Kidney capillary endothelial cell (primary cell): ENCODE measurements at places on chromosomes 6 and 20.

- no peak for DNase-seq
Measured at GRCh38 chr6:132814716-132815570, 574 bp downstream of the RPS12 start.

- DNase-seq, result peak; percentile 98
Measured at GRCh38 chr6:149233056-149233715, 84.3 kb upstream of the TAB2 start.

DNA sequence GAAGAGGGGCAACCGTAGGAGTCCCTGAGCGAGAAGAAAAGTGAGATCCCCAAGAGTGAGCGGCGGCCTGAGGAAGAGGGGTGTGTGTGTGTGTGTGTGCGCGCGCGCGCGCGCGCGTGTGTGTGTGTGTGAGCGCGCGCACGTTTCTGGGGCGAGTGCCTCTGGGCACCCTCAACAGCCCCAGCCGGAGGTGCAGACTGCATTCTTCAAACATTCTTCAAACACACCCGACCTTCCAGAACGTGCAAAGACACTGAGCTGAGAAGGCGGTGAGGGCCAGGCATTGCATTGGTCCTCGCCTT is 76.2 kb upstream of the FOXP4 start:
- DNase-seq, result no peak

GRCh38 chr6:105373481-105373880 is 29.4 kb downstream of the PREP start:
- DNase-seq, result no peak

GRCh38 chr6:41519305-41519744 is 26.9 kb upstream of the FOXP4 start:
- DNase-seq, result no peak

DNA sequence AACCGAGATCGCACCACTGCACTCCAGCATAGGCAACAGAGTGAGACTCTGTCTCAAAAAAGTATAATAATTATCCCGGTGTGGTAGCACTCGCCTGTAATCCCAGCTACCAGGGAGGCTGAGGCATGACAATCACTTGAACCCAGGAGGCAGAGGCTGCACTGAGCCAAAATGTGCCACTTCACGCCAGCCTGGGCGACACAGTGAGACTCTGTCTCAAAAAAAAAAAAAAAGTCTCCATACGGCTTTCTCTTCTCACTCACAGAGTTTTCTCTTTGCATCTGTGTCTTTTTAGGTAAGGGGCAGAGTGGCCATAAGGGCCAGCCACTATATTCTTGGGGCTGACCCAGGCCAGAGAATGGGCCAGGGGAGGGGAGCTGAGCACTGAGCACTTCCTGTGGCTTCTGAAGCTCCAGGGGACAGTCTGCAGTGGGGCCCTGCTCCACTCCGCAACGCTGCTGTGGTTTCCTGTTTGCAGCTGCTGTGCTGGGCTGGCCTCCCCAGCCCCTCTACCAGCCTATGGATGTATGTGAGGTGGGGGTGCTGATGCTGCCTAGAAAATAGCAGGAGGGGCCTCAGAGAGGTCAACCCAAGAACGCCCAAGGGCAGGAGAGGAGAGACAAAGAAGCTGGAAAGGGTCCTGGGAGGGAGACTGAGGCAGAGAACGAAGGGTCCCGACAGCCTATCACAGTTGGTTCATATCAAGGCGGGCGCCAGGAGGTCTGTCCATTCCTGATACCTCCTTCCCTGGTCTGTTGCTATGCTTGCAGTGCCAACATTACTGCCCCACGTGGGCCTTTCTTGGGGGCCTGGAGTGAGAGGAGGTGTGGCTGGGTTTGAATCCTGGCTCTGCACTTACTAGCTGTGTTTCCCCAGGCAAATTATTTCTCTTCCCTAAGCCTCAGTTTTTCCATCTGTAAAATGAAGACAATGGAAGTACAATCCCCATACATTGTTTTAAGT is 16.0 kb downstream of the SLA2 start:
- no peak for DNase-seq

DNA sequence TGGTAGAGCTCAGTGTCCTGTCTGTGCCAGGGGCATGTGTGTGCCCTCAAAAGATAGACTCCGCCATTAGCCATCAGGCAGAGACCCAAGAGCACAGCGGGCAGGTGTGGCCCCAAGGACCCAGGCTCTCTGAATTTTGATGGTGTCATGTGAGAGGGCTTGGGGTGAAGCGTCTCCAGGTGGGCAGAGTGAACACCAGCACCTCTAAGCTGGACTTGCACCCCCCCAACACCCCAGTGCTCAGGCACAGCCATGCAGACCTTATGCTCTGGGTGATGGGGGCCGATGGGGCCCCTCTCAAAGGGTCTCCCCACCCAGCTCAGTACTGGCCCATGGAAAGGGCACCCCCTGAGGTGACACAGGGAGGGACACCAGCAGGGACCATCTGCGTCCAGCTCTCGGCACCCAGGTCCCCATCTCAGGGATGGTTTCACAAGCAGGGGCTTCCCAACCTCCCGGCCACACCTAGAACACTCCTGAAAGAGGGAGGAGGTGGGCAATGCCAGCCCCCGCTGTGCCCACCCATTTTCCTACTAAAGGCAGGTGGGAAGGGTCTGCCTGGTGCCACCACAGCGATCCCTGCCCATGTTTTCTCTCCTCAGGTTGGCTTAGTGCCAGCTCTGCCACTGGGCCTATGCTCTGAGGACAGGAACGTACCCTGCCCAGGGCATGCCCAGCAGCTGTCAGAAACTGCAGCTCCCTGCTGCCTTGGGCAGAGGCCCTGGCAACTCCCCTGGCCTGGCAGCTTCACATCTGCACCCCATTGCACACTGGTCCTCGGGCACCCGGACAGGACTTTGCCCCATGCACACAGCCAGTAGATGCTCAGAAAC is 3.5 kb downstream of the CST7 start:
- DNase-seq, result no peak

- DNase-seq, result no peak
Measured at GRCh38 chr20:6030453-6031080, 23.3 kb downstream of the LRRN4 start.

DNA sequence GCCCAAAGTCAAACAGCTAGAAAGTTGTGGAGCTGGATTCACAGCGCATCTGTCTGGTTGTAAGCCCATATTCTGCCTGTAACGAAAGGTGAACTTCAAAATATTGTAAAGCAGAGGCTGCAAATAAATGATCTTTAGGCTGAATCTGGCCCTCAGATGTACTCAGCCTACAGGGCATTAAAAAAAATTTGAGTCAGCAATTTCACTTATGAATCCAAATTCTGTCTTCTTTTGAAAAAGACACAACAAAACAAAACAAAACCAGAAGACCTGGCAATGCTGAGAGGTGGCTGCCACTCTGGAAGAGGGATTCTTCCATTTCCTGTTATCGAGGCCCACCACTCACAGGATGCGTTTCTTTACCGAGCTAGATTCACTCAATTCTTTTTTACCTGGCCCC is 7.1 kb downstream of the LAMA4 start:
- no peak for DNase-seq

DNA sequence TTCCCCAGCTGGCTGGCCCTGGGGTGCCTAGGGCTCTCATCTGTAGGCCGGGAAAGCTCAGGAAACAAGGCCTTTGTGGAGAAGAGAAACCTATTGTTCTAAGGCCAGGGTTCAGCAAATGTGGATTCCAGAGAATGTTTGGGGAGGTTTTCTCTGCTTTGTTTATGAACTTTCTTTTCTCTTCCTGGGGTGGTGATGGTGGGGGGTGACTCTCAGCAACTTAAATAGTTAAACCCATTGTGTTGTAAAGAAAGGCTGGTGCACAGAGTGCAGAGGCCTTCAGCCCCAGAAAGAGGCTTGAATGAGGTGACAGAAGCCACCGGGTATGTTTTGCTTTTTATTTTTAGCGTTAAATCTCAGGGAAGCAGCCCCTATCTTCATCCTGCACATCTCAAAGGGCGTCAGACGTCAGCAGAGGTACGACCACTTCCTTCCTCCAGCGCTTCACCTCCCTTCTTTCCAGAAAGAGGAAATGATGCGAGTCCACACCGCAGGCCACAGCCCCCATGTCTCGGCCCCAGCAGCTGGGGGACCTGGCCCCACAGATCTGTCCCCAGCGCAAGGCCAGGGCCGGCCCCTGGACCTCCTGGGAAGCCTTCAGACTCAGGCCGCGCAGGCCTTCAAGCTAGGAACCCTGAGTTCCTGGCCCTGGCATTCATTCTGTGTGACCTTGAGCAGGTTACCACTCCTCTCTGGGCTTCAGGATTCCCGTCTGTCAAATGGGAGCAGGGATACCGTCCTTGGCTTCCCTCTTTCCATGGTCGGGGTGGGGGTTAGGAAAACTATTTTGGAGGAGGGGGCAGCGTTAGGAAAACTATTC is 605 bp upstream of the PPP1R16B start:
- peak; percentile 36 for DNase-seq

DNA sequence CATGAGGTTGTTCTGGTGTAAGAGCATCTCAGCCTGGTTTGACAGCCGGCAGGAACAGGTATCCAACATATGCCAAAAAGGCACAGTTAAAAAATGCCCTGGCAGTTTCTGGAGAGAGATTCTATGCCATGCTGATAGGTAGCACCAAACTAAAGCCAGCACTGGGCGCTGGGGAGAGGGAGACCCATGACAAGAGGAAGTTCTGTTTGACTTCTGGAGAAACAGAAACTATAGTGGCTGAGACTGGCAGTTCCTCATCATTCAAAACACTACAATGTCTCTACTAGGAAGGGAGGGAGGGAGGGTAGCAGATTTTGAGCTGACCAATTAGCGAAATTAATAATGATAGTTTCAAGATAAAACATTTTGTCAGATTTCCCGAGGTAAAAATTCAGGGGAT is 174.1 kb downstream of the ADAT2 start:
- no peak for DNase-seq

DNA sequence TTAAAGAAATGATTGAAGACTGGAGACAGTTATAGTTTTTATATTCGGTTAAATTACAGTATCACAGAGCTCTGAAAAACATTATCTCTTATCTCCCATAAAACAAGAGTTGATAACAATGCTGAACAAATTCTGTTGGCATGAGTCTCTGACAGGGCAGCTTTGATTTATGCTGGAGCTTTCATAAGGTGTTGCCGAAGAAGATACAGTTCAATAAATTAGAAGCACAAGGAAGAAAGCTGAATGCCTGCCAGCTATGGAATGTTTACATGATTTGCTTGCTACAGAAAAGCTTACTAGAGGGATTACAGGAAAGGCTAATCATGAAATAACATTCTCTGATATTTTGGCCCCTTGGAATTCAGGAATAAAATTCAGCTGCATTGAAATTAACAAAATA is 431.9 kb upstream of the GJE1 start:
- DNase-seq, result no peak

DNA sequence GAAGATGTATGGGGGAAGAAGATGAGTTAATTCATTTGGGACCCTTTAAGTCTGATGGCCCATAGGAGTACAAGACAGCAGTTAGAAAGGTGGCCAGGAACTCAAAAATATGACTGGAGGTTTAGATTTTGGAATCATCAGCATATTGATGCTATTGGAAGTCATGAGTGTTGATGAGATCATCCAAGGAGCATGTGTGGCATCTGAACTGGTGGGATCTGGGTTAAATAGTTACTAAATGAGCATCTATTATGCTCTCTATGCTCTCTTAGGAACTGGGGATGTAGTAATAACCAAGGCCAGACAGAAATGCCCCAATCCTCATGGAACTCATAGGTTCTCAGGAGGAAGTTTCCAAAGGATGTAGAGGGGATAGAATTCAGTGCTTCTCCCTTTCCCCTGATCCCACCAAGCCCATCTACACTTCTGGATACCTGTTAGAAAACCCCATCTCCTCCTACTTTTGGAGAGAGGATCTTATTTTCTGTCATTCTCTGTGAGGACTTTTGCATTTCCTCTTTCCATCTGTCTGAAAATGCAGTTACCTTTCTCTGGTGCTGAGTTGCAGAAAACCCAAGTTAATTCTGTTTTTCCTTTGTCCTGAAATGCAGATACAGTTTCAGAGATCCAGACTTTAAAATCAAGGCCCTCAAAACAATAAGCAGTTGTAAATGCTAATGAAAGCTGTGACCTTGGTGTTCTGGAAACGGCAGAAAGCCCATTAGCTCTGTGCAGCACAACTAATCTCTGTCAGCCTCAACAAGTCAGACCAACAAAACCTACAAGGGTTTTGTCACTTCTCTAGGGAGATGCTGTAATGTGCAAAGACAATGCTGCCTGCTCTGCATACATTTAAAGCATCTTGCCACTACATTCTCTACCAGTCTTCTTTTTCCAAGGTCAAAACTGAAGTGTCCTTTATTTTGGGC is 65.8 kb downstream of the TBC1D7 start:
- DNase-seq, result no peak

DNA sequence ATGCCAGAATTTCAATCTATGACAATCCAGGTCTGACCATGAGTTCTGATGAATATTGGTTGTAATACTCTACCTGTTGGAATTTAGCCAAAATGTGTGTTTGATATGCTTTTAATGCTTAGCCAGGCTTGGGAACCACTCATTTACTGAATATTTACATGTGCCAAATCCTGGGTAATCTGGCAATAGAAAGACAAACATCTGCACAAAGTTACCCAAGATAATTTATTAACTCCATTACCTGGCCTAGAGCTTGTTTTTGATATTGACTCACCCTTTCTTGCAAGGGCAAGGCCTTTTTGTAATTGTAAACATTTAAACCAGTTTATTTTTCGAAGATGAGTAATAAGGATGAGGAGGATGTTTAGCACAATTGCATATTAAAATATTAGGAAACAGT is 13.5 kb upstream of the CD2AP start:
- no peak for DNase-seq

DNA sequence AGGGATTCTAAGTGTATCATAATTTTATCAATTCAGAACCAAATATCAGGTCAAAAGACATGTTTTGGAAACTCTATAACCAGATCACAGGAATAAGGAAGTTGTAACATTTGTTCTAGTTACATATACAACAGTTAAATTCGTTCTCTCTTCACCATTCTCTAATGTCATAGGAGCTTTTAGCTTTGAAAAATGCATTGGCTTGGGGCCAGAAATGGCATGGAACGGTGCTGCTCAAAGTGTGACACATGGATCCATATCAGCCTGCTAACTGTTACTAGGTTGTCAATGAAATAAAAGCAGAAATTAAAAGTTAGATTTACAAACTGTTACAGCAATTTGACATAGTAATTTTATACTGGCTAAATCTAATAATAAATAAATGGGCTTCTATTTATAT is 120.3 kb downstream of the LCA5 start:
- no peak for DNase-seq

DNA sequence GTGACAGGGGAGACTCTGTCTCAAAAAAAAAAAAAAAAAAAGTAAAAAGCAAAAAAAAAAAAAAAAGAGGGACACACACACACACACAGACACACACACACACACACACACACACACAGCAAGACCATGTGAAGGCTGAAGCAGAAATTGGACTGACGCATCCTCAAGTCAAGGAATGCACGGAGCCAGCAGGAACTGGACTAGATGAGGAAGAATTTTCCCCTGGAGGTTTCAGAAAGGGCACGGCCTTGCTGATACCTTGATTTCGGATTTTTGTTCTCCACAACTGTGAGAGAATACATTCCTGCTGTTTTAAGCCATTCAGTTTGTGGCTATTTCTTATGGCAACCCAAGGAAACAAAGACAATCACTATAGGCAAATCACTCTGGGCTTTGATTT is 176.9 kb upstream of the SALL4 start:
- no peak for DNase-seq

GRCh38 chr6:103895136-103895535 is 964.6 kb downstream of the HACE1 start:
- no peak for DNase-seq
